ENCODE measurements at places on chromosomes 7 and 10.

DNA sequence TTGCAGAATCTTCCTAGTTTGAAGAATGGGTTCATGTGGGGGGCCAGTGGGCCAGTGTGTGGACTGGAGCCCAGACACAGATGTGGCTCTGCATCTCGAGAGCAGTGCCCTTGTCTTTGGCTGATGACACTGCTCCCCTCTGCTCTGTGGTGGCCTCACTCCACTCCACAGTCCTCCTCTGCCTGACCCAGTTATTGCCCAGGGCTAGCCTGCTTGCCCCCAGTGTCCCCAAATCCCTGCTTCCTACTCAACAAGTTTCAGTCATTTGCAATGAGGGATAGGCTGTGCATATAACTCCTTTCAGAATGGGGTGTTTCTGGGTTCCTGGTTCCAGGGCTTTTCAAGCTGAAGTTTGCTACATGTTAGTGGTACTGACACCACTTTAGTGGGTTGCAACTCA is 177.5 kb downstream of the SNX10 start:
- no peak for DNase-seq

DNA sequence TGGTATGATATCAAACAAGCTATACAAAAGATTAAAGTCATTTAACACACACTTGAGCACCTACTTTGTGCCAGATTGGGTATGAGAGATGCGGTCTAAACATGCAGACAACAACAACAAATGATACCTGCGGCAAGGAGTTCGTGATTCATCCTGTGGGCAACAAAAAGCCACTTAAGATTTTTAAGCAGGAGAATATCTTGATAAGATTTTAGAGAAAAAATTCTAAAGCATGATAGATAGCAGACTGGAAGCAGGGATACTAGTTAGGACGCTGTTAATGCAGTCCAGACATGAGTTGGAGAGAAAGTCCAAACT is 1.6 kb upstream of the KBTBD2 start:
- no peak for DNase-seq

GRCh38 chr7:2838873-2839578 is 5.1 kb downstream of the GNA12 start:
- no peak for DNase-seq

DNA sequence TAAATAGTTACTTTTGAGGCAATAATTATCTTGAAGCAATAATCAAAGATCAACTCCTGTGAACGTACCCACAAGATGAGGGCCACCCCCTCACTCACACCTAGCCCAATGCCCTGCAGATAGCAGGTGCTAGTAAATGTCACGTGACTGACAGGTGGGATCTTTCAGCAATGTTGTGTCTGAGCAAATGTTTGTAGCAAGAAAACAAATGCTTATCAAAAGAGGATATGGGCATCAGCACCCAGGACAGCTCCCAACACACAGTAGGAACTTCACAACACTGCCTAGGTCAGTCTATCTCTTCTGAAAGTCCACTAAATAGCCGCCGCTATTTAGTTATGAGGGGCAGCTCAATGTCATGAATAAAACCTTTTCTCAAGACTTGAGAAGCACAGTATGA is 120.8 kb upstream of the PDLIM1 start:
- DNase-seq, result no peak

GRCh38 chr7:157797361-157797760 is 460.6 kb downstream of the DNAJB6 start:
- DNase-seq, result no peak

DNA sequence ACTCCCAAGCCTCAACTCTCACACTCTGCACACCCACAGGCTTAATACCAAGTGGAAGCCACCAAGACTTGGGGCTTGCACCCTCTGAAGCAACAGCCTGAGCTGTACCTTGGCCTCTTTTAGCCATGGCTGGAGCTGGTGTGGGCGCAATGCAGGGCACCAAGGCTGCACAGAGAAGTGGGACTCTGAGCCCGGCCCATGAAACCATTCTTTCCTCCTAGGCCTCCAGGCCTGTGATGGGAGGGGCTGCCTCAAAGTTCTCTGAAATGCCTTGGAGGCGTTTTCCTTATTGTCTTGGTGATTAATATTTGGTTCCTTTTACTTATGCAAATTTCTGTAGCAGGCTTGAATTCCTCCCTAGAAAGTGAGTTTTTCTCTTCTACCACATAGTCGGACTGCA is 276.6 kb downstream of the PAXIP1 start:
- no peak for DNase-seq

DNA sequence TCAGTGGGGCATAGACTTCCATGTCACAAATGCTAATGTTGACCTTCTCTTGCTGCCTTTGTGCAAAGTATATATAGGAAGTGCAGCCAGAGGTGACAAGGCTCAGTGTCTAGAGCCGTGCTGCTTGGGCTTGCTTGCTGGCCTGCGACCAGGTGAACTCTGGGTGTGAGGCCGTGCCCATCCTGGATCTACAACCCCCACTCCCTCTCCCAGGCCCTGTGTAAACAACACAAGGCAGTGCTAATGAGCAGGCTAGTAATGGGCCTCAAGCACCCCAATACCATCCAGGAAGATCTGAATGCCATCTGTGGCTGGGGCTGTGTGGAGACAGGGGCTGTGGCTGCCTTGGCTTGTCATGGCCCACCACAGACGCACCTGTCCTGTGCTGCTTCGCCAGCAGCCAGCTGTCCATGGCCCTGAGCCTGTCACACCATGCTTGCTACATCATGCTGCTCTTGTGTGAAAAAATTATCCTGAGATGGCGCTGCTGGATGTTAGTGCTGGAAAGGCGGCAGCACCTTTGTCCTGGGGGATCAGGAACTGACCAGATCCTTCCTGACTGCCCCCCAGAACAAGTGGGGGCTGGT is 107.6 kb upstream of the ZNF92 start:
- DNase-seq, result no peak

- no peak for DNase-seq
Measured at GRCh38 chr10:80684259-80684658, 146.6 kb downstream of the SH2D4B start.

DNA sequence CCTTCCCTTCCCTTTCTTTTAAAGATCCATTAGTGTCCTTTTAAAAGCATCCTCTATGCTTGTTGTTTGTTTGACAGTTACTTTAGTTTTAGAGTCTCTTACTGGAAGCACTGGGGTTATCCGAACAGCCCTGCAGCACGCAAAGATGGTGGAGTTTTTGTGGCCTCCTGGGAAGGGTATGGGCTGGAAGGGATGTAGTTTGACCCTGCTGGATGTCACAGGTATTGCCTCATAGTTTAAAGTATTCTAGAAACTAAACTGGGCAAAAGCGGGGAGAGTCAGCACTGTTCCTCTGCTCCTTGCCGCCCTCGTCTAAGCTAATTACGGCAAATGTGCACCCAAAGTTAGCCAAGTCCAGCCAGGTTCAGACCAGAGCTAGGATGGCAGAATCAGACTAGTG is 35.8 kb upstream of the GNAI1 start:
- no peak for DNase-seq

GRCh38 chr10:99540657-99541531 is 8.2 kb downstream of the NKX2-3 start:
- DNase-seq, result no peak

All from stimulated activated CD4-positive, alpha-beta T cell treated with anti-CD3 and anti-CD28 coated beads, Interleukin-1b, Interleukin-23, amount 100 ng/mL, for 4 hours (primary cell).